ENCODE measurements at places on chromosomes 2 and 18.

- DNase-seq = no peak
Observed at GRCh38 chr18:45783097-45784075, 42.1 kb upstream of the SIGLEC15 start.

DNA sequence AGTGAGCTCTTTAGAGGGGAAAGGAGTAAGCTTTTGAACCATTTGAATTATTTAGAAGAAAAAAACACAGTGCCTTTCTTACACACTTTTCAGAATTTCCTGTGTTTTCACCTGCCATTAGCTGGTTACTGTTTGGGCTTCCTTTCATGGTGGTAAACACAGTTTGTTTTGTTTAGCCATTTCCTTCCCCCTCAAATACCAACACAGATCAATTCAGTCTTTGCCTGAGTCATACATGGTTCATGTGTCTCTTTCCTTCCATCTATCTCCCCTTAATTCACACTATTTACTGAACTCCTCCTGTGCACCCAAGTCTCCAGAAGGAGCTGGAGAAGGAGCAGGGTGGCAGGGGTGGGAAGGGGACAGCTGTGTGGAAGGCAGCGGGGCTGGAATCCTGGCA is 45.0 kb downstream of the TCF7L1 start:
- no peak for DNase-seq

DNA sequence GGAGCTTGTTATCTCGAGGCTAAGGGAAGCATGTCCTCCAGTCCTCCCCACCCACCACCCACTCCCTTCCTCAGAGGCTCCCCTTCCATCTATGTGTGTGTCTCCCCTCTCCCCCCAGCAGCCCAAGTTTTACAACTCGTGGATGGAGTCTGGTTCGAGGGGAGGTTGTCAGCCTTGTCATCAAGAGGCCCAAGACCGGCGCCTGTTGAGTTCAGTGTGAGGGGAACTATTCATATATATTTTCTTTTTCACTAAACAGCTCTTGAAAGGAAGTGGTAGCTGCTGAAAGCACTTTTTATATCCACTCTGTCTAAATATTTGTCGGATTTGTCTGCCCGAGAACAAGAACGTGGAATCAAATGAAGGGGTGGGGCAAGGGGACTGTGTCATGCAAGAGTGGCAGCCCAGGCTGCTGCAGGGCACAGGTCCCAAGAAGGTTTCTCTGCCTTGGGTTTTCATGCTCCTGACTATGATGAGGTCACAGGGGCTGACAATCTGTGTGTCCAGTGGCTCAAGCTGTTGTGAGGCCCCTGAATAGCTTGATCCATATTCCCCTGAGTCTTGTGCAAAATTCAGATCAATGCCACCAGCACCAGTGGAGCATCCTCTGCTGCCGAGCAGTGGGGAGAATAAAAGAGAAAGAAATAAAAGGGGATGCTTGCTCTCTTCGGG is 35.0 kb downstream of the NRP2 start:
- no peak for DNase-seq

DNA sequence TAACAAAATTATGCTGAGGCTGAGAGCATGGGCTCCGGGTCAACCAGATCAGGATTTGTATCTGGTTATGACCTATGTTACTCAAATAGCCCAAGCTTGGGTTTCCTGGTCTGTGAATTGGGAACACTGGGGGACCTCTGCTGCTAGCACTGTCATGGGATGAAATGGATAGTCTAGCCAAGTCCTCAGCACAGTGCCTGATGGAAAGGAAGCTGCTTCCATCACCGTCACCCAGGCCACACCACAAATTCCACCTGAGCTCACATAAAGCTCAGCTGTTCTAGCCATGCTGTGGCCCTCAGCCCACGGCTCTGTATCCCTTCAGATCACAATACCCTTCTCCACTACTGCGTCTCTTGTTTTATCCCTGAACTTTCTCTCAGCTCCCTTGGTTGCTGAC is 179.6 kb upstream of the SP5 start:
- DNase-seq = no peak

DNA sequence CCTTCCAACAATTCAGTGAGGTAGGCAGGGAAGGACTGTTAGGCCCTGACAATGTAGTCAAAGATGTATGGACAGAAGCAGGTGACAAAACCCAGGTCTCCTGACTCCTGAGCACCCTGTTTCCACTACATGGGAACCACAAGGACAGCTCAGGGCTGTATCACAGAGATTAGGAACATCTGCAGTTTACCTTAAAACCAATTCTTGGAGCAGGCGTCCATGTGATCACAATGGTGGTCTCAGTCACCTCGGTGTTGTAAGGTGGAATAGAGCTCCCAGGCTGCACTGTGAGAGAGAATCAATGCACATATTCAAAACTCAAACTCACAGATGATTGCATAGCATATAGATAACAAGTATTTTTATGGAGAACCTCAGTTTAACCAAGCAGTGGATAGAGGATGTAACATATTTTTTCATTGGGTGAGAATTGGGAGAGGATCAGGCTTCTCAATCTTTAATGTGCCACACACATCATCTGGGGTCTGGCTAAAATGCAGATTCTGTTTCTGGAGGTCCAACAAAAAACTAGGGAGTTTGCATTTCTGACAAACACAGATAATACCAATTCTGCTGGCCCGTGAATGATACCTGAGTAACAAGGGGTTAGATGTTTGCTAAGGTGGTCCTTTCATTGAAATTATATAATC is 36.7 kb downstream of the FN1 start:
- no peak for DNase-seq
